Activated CD8-positive, alpha-beta T cell treated with anti-CD3 and anti-CD28 coated beads for 36 hours (primary cell): ENCODE measurements at places on chromosomes 7 and 10. TPM values are rescaled to one million over a fixed set of nuclear protein-coding genes. Genes with fewer than 3 reads are reported as not detected.

The PKD2L1 gene
- total RNA-seq, result not detected

The FANK1 gene
- 0.45 TPM for total RNA-seq

The OR2A42 gene
- not detected for total RNA-seq

The SLC13A1 gene
- total RNA-seq, result not detected

The ADAMTS14 gene
- 0.16 TPM for total RNA-seq

The FBH1 gene
- total RNA-seq, result 47.2 TPM

The WIPF3 gene
- not detected for total RNA-seq

The EPHB6 gene
- 5.5 TPM for total RNA-seq

The FFAR4 gene
- total RNA-seq, result not detected

DNA sequence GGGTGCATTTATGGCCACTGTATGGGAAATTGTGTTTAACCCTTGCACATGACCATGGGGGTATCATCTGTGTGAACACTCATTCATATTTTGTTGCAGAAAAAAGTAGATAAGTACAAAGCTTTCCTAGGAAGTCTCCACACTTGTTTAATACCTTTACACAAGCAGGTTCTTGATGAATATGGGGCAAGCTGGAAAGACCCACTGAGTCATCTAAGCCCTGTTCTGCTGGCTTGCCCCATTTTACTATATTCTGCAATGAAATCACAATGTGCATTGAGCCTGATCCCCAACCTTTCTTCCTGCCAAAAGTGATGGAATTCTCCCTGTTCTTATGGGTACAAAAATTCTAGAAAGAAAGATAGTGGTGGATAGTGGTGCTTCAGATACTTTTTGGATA lies 99.8 kb downstream of the CCDC71L start:
- no peaks in the 10 kb centered on the region for H3K36me3 ChIP-seq
- H3K27ac ChIP-seq, result no peak overlapping the region
- H3K4me3 ChIP-seq, result no peak overlapping the region
- DNase-seq, result no peak
- H3K27me3 ChIP-seq, result peaks cover 1% of the 10 kb centered on the region
- H3K4me1 ChIP-seq, result peaks cover 11% of the 10 kb centered on the region

DNA sequence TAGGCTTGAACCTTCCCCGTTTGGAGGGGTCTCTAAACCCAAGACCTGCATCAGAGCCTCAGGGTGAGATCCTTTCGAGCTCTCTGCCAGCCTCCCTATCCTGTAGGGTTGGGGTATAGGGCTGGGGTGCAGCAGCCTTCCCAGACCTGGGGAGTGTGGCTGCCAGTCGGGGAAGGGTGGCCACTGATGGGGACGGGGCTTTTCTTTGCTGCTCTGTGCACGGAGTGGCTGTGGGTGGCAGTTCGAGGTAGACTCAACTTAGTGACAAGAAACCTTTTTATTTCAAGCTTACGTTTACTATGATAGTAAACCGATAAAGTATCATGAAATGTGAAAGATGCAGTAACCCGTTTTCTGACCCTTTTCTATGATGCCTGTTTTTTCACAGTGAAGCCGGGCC lies 13.0 kb downstream of the ZNF316 start:
- no peak overlapping the region for H3K4me3 ChIP-seq
- no peak for DNase-seq
- peaks cover 44% of the 10 kb centered on the region for H3K36me3 ChIP-seq
- H3K4me1 ChIP-seq, result no peaks in the 10 kb centered on the region
- no peak overlapping the region for H3K27ac ChIP-seq

GRCh38 chr7:55469271-55469681 lies 103.0 kb downstream of the VOPP1 start:
- peaks cover 26% of the 10 kb centered on the region for H3K36me3 ChIP-seq
- peak; percentile 17 for DNase-seq
- peak overlapping the region; percentile 65 for H3K27ac ChIP-seq

- no peak overlapping the region for H3K4me3 ChIP-seq
- peaks cover 12% of the 10 kb centered on the region for H3K36me3 ChIP-seq
- H3K27me3 ChIP-seq, result no peaks in the 10 kb centered on the region
- H3K27ac ChIP-seq, result no peak overlapping the region
- DNase-seq, result no peak
Measured at GRCh38 chr7:65983965-65984658, 2.1 kb upstream of the GUSB start.

- no peaks in the 10 kb centered on the region for H3K27me3 ChIP-seq
- H3K36me3 ChIP-seq, result no peaks in the 10 kb centered on the region
- no peak overlapping the region for H3K4me3 ChIP-seq
- H3K4me1 ChIP-seq, result peaks cover 12% of the 10 kb centered on the region
Measured at GRCh38 chr7:23544913-23545354, 13.2 kb upstream of the TRA2A start.

GRCh38 chr10:90023950-90024349 lies 322.6 kb downstream of the KIF20B start:
- peaks cover 2% of the 10 kb centered on the region for H3K27me3 ChIP-seq
- no peaks in the 10 kb centered on the region for H3K36me3 ChIP-seq
- DNase-seq, result no peak
- no peaks in the 10 kb centered on the region for H3K4me1 ChIP-seq
- H3K4me3 ChIP-seq, result no peak overlapping the region
- H3K27ac ChIP-seq, result no peak overlapping the region

DNA sequence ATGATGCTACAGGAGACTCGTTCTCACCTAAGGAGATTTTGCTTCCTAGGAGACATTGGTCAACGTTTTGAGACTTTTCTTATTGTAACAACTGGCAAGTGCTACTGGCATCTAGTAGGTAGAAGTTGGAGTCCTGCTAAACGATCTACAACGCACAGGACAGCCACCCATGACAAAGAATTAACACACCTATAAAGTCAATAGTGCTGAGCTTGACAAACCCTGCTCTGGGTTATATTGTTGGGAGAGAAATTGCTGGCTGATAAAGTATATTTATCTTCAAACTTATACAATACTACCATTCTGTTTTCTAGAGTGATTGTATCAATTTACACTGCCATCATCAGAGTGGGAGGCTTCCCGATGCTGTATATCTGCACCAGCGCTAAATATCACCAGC lies 57.8 kb downstream of the SAMD9 start:
- H3K4me1 ChIP-seq, result no peaks in the 10 kb centered on the region
- no peak overlapping the region for H3K27ac ChIP-seq
- DNase-seq, result no peak
- no peak overlapping the region for H3K4me3 ChIP-seq
- H3K27me3 ChIP-seq, result peaks cover 7% of the 10 kb centered on the region

GRCh38 chr7:48035301-48035966 lies at the start of gene C7orf57:
Gene C7orf57 (plus strand): TSS chr7:48035543. CDS start chr7:48036309, 766 bp downstream.
- no peaks in the 10 kb centered on the region for H3K36me3 ChIP-seq
- DNase-seq, result peak; percentile 85
- peak within 1 kb of the TSS; percentile 69 for H3K4me3 ChIP-seq
- H3K4me1 ChIP-seq, result peaks cover 9% of the 10 kb centered on the region

GRCh38 chr10:33120700-33121099 lies 162.7 kb upstream of the ITGB1 start:
- H3K4me1 ChIP-seq, result peaks cover 70% of the 10 kb centered on the region
- H3K36me3 ChIP-seq, result no peaks in the 10 kb centered on the region
- no peaks in the 10 kb centered on the region for H3K27me3 ChIP-seq
- H3K27ac ChIP-seq, result peak overlapping the region; percentile 58

- H3K4me3 ChIP-seq, result no peak overlapping the region
- H3K27ac ChIP-seq, result no peak overlapping the region
- H3K36me3 ChIP-seq, result no peaks in the 10 kb centered on the region
- DNase-seq, result no peak
- H3K27me3 ChIP-seq, result peaks cover 48% of the 10 kb centered on the region
Measured at GRCh38 chr7:117871778-117872538, 1.3 kb downstream of the CTTNBP2 start.

DNA sequence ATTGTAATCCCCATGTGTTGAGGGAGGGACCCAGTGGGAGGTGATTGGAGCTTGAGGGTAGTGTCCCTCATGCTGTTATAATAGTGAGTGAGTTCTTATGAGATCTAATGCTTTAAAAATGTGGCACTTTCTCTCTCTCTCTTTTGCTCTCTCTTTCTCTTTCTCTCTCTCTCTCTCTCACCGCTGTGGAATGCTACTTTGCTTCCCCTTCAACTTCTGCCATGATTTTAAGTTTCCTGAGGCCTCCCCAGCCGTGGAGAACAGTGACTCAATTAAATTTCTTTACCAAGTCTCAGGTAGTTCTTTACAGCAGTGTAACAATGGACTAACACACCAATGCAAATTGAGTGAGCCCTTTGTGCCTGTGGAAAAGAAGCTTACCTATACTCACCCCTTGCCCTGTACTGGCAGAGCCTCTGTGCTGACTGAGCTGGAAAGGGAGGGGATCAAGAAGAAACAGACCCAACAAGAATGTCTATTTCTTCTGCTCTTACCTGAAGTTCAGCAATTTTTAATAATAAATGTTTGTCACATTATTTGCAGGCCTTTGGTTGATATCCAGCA lies 642.5 kb upstream of the KCND2 start:
- no peaks in the 10 kb centered on the region for H3K4me1 ChIP-seq
- H3K27ac ChIP-seq, result no peak overlapping the region
- H3K4me3 ChIP-seq, result no peak overlapping the region
- H3K36me3 ChIP-seq, result no peaks in the 10 kb centered on the region
- DNase-seq, result no peak
- no peaks in the 10 kb centered on the region for H3K27me3 ChIP-seq
